AG09319 (cell line): ENCODE measurements at places on chromosomes 5 and 9.

GRCh38 chr9:78210841-78211301, 25.0 kb upstream of the CEP78 start:
- no peak for DNase-seq

GRCh38 chr9:134773842-134774241, 106.8 kb upstream of the FCN2 start:
- no peak for DNase-seq

DNA sequence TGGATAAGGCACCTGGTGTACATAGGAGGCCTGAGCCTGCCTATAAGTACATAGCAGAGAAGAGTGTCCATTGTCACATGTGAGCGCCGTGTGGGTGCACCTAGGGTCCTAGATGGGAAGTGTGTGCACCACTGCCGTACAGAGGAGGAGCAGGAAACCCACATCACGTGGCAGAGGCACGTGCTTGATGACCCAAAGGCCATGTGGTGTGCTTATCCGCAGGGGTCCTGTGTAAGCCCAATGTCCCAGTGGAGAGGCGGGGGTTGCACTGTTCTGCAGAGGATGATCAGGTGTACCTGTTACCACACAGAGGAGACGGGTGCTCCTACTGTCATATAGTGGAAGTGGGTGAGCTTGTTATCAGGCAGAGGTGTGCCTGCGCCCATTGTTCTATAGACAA, 354.1 kb upstream of the IRX2 start:
- DNase-seq: no peak

GRCh38 chr9:125845271-125845808, 98.2 kb downstream of the PBX3 start:
- DNase-seq: no peak

- DNase-seq: no peak
Observed at GRCh38 chr5:77204967-77205366, 5.5 kb upstream of the PDE8B start.

DNA sequence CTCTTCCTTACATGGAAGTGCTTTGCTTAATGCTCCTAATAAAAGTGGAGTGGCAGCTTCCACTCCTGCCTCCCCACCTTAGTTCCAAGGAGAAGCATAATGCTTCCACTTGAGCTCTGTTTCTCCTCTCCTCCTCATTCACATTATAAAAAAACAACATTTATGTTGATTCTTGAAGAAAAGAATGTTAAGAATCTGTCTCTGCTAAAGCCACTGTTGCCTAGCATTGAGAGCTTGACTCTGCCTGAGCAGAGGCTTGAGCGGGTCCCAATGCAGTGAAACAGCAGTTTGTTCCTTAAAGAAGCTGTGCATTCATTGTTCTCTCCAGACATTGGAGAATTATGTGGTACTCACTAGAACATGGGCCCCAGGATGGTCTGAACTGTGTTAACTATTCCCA, 101.5 kb upstream of the GHR start:
- no peak for DNase-seq
